ENCODE measurements at places on chromosomes 3 and 15. TPM values are rescaled to one million over a fixed set of nuclear protein-coding genes. Genes with fewer than 3 reads are reported as not detected.

The GP5 gene
- polyA plus RNA-seq: 0.02 TPM

The KLF15 gene
- polyA plus RNA-seq: 0.04 TPM

The WDR53 gene
- polyA plus RNA-seq: 14.2 TPM

GRCh38 chr3:26535151-26535550, 87.4 kb upstream of the LRRC3B start:
- no peak for DNase-seq
- H3K4me3 ChIP-seq: no peak overlapping the region
- no peak overlapping the region for H3K27ac ChIP-seq
- no peaks in the 10 kb centered on the region for H3K4me1 ChIP-seq

DNA sequence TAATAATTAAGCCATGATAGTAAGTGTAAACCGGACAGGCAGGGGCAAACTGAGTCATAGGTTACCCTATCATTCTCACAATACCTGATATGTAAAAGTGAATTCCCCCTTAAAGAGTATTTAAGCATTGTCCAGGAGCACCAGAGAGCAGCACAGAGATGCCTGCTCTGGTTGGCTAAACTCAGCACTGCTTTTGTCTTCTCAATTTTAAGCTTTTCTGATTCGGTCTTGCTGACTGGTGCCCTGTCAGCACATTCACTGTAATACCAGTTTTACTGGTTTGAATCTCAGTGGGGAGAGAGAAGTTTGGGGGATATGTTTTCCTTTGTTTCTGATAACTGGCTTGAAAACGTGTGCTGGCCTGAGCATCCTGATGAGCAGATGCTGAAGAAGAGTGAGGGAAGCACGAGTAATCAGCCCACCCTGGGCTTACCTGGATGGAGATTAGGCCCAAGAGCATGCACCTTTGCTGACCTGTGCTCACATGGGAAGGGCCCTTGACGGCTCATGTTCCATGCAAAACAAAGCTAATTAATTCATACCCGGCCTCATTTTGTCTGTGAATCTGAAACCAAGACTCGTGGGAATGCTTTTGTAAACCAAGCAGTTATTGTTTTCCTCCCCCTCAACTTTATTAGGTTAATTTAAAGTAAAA, 208.5 kb upstream of the MRPL3 start:
- H3K4me1 ChIP-seq: no peaks in the 10 kb centered on the region
- no peak for DNase-seq
- no peak overlapping the region for H3K4me3 ChIP-seq
- no peaks in the 10 kb centered on the region for H3K36me3 ChIP-seq
- H3K27ac ChIP-seq: no peak overlapping the region

DNA sequence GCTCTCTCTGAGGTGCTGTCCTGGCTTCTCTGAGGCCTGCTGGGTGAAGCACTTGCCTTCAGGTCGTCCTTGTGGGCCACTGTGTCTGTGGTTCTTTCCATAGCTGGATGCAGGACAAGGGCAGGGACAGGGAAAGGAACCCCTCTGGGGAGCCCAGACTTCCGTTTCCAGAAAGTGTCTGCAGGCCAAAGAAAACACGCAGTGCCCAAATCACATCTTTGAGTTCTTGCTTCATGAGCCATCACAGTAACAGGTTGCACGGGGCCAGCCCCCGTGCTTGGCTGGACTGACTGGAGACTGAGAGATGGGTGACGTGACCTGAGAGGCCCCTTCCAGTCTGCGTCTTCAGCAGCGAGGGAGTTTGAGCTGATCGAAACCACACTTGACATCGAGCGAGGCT, 115.8 kb downstream of the GABRG3 start:
- H3K27me3 ChIP-seq: no peaks in the 10 kb centered on the region
- DNase-seq: no peak
- H3K4me1 ChIP-seq: no peaks in the 10 kb centered on the region
- H3K4me3 ChIP-seq: no peak overlapping the region

DNA sequence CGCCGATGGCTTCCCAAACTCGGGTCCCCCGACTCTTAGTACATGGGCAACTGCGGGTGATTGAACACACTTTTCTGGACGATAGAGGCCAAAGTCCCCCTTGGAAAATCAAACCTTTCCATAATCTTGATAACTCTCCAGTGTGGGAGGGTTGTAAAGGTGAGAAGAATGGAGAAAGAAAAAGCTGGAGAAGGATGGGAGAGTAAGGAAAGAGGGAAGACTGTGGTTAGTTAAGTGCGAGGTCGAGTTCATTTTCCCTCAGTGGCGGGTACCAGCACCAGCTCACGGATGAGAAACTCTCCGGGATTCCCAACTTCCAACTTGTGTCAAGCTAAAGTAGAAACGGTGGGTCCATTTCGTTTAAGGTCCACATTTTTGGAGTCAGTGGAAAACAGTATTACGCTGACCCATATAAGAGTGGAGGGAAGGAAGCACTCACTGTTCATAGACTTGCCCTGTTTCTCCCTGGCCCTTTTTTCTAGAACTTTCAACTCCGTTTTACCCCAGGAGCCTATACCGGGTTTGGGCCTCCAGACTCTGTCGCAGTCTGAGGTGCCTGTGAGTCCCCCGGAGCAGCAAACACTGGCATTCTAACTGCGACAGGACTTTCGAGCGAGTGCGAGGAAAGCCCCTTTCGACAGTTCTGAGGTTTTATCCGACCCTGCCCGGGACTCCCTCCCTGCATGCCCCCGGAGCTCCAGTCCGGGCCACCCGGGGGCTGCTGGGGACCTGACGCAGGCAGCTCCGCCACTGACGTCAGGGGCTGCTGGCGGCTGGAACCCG, 14.8 kb downstream of the ZIC1 start:
- H3K4me3 ChIP-seq: no peak overlapping the region
- no peaks in the 10 kb centered on the region for H3K4me1 ChIP-seq
- H3K27ac ChIP-seq: no peak overlapping the region
- H3K36me3 ChIP-seq: no peaks in the 10 kb centered on the region
- DNase-seq: no peak

DNA sequence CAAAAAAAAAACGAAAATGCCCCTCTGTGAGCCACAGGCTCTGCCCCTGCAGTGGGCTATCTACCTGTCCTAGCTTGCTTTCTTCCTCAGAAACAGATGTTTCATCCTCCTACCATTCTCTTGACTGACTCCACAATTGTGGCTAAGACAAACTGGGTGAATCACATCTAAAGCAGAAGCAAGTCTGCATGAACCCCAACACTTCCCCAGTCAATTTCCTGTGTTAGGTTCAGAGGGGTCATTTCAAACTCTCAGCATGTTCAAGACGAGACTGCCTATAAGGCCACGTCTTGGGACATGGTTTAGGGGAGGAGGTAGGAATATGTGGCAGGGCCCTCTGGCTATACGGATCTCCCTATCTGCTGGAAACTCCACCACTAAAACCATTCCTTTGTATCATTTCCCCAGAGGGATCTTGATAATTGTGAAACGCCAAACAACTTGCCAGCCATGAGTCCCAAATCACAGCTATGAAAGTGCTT, 28.6 kb upstream of the ANKDD1A start:
- H3K27ac ChIP-seq: peak overlapping the region; percentile 97
- no peaks in the 10 kb centered on the region for H3K27me3 ChIP-seq
- peaks cover 30% of the 10 kb centered on the region for H3K4me1 ChIP-seq
- H3K4me3 ChIP-seq: no peak overlapping the region

Measured in keratinocyte (primary cell).